ENCODE measurements at places on chromosomes 4 and X. TPM values are rescaled to one million over a fixed set of nuclear protein-coding genes. Genes with fewer than 3 reads are reported as not detected.

DNA sequence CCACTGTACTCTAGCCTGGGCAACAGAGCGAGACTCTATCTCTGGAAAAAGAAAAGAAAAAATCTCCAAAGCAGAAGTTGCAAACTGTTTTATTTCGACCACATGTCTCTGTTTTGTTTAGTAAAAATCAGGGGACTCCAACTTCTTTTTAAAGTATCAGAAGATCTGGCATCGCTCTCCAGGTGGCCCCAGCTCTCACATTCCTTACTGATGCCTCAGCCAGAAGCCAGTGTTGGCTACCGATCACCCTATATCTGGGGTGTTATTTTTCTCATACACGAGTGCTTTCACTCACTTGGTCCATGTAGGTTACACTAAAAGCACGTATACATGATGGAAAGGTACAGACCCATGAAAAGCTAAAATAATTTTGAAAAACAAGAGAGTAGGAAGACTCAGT, 8.3 kb downstream of the MPP1 start:
- peak overlapping the region; percentile 20 for H3K27ac ChIP-seq
- peaks cover 37% of the 10 kb centered on the region for H3K4me1 ChIP-seq
- H3K4me3 ChIP-seq = no peak overlapping the region
- H3K36me3 ChIP-seq = no peaks in the 10 kb centered on the region
- no peaks in the 10 kb centered on the region for H3K27me3 ChIP-seq
- DNase-seq = no peak

DNA sequence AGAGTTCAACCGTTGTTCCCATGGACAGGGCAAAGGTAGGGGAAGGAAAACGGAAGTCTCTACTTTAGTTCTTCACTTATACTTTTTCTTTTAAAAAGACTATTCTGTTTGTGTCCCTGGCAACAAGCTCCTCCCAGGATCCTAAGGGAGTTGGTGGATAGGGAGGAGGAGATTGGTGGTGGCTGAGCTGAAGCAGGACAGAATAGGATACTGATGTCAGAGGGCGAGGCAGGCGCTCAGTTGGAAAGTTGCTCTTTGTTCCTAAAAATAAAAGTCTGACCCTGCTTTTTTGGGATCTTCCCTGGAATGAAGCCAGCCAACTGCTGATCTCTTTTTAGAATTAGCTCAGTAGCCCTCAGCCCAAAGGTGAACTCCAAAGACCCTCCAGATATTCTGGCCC, 104.7 kb downstream of the MGST2 start:
- no peak overlapping the region for H3K27ac ChIP-seq
- no peaks in the 10 kb centered on the region for H3K27me3 ChIP-seq
- no peaks in the 10 kb centered on the region for H3K4me1 ChIP-seq
- DNase-seq = no peak
- H3K36me3 ChIP-seq = no peaks in the 10 kb centered on the region

- DNase-seq = no peak
- no peak overlapping the region for H3K4me3 ChIP-seq
- no peaks in the 10 kb centered on the region for H3K36me3 ChIP-seq
- no peaks in the 10 kb centered on the region for H3K27me3 ChIP-seq
- H3K27ac ChIP-seq = no peak overlapping the region
- no peaks in the 10 kb centered on the region for H3K4me1 ChIP-seq
Observed at GRCh38 chrX:119685225-119686066, 7.5 kb downstream of the SEPTIN6 start.

Gene GPAT3
- total RNA-seq = 5.0 TPM

Gene GAGE12H
- not detected for total RNA-seq

Gene SH3BGRL
- total RNA-seq = 32.1 TPM

Gene GPRASP1
- 2.4 TPM for total RNA-seq
